ENCODE measurements at places on chromosomes 4 and X.

- no peak for DNase-seq
These were observed 224.9 kb upstream of the MAD2L1 start for GRCh38 chr4:120291541-120291940.

DNA sequence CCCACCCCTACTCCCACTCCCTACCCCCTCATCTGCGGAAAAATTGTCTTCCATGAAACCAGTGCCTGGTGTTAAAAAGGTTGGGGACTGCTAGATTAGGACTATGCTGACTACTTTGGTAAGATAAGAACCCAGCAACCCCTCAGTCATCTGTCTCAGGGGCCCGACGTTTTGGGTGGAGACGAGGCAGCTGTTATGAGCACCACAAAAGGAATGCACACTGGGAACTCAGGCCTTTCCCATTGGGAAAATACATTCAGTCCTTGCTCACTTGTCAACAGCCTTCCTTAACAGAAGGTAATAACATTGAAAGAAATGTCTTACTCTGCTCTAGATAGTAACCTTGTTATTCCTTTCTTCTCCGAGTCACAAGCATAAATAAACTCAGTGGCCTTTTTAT lies 310.8 kb downstream of the AFF2 start:
- no peak for DNase-seq

GRCh38 chr4:1043651-1044468 lies 32.4 kb downstream of the FGFRL1 start:
- no peak for DNase-seq

- DNase-seq, result no peak
These were observed 109.1 kb downstream of the PTTG2 start for GRCh38 chr4:38069271-38069760.

DNA sequence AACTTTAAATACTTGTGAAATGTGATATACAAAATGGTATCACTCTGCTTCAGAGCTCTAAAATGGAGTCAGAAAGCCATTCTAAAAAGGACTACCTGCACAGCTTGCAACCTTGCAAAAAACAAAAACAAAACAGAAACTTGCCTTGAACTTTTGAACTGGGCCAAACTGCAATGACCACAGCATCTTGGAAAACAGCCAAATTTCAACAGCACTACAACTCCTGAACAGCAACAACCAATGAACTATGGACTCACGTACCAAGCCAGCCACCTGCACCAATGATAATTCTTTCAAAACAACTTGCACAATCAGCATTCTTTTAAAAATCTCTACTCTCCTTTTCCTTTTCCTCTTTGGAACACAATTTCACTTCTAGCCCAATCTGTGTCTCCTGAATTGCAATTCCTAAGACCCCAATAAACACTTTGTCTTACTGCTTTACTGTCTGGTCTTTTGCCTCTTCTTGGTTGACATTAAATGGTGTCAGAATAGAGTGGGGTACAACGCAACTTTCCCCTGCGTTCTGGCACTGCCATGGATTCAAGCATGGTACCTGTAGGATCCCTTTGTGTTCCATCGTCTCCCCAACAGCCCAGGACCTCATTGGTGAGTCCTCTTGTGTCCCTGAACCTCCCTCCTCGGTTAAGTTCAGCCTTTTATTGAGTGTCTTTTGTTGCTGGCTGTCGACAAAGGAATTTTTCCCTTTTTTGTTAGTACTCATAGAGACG lies 35.7 kb upstream of the FMR1 start:
- no peak for DNase-seq

- DNase-seq, result no peak
These were observed 248.4 kb upstream of the NDST4 start for GRCh38 chr4:115361781-115362180.

DNA sequence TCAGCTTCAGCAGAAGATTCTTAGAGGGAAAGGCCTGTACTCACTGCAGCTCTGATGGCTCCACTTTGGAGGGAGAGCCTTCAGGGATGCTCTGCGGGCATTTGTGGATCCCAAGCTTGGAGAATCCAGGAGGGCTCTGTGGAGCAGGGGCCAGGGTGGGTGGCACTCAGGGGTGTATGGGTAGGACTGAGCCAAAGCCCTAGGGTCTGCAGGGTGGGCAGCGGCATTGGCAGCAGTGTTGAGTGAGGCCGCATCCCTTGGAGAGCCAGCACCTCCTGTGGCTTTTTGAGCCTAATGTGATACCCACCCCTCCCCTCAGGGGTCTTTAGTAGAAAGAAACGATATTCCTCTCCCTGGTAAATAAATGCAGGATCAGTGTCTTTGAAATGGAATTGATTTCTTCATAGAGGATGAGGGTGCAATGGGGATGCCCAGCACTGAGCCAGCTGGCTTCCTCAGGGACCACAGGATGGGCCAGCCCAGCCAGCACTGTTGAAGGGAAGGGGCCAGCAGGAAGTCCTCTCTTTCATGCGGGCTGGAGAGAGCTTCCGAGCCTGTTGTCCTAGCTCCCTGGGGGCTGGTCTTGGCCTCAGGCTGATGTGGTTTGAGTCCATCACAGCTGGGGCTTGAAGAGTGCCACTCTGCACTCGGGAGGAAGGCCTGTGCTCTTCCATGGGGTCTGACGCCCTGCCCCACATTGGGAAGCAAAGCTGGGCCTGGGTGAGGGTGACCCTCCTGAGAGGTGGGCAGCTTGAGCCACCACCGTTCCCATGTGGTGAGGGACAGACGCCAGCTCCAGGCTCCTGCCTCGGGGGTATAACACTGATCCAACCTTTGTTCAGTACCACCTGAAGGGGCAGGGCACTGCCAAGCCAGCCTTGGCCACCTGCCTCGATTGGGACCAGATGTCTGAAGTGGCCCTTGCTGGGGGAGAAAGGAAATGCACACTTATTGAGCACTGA lies 49.5 kb downstream of the PSAPL1 start:
- no peak for DNase-seq

DNA sequence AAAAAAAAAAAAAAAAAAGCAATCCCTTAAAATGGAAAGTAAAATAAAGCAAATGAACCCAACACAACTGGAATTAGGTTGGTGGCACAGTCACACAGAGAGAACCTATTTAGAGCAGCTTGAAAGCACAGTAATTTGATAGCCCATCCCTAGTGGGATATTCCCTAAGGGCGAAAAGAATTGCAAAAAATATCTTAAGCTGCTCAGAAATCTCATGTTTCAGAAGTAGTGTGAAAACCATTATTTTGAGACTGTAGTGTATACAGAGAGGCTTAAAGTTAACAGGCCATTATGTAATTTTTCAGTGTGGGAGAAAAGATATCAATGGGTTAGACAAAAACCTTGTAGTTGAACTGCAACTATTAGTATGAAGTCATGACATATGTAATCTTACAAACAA lies 40.0 kb upstream of the DHX15 start:
- DNase-seq, result no peak

DNA sequence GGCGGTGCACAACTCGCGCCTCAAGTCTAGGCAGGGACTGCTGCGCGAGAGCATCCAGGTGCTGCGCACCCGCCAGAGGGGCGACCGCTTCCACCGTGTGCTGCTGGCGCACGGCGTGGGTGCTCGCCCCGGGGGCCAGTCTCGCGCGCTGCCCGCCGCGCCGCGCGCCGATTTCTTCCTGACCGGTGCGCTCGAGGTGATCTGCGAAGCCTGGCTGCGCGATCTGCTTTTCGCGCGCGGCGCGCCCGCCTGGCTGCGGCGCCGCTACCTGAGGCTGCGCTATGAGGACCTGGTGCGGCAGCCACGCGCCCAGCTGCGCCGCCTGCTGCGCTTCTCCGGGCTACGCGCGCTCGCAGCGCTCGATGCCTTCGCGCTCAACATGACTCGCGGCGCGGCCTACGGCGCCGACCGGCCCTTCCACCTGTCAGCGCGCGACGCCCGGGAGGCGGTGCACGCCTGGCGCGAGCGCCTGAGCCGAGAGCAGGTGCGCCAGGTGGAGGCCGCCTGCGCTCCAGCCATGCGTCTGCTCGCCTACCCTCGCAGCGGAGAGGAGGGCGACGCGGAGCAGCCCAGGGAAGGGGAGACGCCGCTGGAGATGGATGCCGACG lies 1.3 kb downstream of the CHST7 start:
- no peak for DNase-seq
